ENCODE measurements at places on chromosomes 13 and 19.

- no peak for DNase-seq
These were observed 2049.5 kb upstream of the PRR20A start for GRCh38 chr13:55091172-55091571.

DNA sequence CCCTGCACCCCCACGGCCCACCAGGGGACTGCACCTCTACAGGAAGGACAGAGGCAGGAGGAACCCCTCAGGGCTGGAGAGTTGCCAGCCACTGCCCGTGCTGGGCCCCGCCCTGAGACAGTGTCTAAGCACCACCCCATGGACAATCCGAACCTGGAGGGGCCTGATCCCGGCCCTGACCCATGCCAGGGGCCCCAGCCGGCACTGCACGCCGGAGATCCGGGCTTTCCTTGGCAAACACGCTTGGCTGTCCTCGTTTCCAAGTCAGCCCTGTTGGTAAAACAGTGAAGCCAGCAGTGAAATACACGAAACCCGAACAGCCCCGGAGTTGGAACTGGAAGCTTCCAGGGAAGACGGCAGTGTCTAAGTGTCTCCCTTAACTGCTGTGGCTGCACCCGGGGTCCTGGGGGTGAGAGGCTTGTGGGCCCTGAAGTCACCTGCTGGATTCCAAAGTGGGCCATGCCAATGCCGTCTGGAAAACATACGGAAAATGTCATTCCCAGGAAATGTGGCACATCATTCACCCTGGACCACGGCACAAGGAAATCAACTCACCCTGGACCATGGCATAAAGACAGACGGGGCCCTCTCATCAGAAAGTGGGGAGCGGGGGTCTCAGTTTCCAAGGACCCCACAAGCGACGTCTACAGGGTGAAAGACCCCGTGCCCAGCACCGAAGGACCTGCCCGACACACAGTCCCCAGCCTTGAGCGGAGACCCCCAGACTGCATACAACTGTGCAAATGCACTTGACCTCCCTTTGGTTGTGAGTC is 30.9 kb downstream of the RASA3 start:
- DNase-seq: no peak

DNA sequence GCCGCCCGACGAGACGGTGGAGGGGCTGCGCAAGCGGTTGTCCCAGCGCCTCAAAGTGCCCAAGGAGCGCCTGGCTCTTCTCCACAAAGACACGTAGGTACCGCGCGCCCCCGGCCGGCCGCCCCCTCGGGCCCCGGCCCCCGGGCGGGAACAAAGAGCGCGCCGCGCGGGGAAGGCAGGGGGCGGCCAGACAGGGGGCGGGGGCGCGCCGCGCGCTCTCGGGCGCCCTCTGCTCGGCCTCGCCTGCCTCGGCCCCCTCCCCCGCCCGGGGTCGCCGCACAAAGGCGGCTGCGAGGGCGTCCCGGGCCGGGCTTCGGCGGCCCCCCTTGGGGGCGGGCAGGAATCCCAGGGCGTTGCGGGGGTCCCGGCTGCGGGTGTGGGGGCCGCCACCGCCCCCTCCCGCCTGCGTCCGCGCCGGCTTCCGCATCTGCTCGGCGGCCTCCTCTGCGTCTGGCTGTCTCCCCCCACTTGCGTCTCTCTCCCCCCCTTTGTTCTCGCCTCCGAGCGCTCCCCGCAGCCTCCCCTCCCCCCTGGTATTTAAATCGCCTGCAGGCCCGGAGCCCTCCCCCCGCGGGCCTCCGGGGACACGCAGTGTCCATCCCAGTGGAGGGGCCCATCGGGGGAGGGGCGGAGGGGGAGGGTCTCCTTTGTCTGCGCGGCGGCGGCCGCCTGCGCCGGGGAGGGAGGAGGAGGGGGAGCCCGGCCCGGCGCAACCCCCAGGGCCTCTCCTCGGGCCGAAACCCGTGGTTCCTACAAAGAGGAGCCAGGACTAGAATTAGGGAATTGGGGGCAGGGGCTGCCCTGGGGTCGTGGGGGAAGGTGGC is 2.3 kb downstream of the MIDN start:
- DNase-seq: peak; percentile 40

- DNase-seq: no peak
These were observed 1792.7 kb upstream of the MIR17HG start for GRCh38 chr13:89554801-89555200.

GRCh38 chr19:48713041-48713863 is 6.3 kb downstream of the MAMSTR start:
- DNase-seq: peak; percentile 24

GRCh38 chr13:56349866-56350265 is 790.9 kb upstream of the PRR20A start:
- DNase-seq: no peak

DNA sequence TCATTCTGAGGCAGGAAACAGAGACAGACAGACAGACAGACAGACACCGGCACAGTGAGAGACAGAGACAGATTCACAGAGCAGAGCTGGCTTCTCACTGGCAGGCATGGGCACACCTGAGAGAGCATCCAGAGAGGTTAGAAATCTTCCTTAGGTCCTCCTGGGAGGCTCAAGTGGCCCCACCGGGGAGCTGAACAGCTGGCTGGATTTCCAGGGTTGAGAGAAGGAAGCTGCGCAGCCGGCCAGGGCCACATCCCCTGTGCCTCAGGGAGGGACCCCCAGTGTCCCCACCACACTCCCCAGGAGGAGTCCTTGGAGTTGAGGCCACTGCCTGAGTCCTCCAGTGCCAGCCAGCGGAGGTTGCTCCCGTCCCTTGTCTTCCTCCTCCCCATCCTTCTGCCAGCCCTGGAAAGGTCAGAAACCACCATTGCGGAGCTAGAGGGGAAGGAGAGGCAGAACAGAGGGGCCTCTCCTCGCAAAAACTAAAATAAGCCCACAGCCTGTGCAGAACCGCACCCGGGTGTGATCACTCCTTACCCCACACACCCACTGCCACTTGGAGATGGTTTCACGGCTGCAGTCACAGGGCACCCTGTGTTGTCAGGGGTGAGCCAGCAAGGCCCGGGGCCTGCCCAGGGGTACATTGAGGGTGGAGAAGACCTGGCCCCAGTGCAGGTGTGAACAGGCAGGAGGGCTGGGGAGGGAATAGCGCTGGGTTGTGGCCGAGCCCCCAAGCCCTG is 4.2 kb downstream of the FFAR3 start:
- DNase-seq: no peak

DNA sequence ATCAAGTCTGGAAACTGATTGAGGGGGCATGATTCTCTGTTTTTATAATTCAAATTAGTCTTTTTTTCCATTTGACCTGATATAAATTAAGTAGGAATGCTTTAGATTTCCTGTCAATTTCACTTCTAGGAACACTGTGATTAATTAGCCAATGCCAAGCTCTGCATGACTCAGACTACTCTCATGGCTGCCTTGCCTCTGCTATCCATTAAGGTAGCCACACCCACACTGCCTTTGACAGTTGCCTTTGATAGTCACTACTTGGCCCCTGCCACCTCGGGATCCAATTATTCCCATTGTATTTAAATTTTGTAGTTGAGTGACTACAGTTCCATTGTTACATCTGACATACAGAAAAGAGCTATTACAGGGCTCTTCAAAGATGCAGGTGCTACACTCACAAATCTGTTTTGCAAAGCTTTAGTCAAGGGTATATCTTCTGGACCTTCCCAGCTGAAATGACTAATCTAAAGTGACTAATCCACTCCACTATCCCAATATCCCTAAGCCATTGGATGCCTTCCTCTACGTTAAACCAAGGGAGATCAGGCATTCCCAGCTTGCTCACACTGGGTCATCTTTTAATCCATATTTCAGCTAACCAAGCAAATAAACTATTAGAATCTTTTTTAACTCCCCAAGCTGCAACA is 1193.1 kb upstream of the MIR17HG start:
- no peak for DNase-seq

- no peak for DNase-seq
These were observed 232.9 kb upstream of the SLC10A2 start for GRCh38 chr13:103299079-103299478.

DNA sequence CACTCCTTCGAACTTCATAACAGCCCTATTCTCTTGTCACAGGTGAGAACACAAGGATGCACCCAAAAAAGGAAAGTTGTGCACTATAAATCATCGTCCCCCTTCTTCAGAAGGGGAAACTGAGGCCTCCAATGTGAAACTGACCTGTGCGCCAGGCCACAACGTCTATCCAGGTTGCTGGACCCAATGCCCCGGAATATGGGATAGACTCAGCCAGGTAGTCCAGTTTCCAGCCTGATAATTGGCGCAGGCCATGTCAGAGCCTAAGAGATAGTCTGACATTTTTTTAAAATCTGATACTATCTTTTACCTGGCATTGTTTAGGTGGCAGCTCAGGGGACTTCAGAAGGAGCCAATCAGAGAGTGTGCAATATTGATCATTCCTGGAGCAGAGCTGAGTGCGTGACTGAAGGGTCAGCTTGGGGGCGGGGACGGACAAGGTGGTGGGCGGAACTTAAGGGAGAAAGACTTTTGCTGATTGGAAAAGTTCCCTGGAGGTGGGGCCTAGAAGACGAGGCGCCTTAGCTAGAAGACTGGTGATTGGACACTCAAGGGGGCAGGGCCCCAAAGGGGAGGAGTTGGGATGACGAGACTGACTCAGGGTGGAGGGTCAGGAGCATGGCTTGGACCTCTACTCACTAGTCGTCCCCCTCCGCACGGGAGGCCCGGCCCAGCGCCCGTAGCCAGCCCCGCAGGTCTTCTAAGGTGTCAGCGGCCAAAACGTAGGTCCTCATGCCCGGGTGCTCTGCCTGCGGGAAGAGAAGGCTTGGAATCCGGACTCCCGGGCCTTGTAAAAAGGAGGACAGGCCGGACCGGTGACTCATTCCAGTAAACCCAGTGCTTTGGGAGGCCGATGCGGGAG is 8.5 kb downstream of the PLEKHA4 start:
- no peak for DNase-seq

DNA sequence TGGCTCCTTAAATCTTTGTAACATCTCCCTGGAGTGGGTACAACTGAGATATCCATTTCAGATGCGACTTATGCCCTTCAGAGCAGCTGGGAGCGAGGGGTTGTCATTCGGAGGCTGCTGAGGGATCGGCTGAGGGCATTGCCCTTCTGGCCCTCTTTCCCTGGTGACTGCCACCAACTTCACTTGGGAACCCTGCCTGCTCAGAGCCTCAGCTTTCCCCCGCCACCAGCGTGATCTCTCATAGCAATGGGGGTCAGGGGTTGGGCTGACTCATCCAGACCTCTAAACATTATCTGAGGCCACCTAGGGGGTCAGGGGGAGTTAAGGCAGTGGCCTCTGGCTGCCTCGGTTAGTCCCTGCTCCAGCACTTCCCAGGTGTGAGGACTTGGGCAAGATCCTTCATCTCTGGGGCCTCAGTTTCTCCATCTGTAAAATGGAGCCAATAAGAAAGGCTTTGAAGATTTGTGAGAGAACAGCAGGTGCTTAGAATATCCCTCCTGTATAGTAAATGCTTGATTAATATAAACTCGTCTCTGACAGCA is 1.1 kb downstream of the PRX start:
- no peak for DNase-seq

DNA sequence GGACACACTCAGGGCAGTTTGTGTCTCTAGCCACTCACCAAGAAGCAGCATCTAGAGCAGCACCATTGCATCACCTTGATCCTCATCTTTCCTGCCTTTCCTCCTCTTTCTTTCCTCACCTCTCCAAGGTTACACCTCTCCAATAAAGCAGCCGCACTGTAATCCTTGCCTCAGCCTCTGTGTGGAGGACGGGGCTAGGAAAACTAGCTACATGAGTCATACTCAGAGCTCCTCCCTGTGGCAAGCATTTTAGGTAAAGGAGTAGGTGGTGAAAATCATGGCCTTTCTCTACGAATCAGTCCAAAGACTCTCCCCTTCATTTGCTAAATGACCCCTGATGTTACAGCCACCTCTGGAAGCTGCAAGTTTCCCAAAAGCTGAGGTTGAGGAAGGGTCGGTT is 108.9 kb downstream of the DNAJC15 start:
- peak; percentile 48 for DNase-seq

DNA sequence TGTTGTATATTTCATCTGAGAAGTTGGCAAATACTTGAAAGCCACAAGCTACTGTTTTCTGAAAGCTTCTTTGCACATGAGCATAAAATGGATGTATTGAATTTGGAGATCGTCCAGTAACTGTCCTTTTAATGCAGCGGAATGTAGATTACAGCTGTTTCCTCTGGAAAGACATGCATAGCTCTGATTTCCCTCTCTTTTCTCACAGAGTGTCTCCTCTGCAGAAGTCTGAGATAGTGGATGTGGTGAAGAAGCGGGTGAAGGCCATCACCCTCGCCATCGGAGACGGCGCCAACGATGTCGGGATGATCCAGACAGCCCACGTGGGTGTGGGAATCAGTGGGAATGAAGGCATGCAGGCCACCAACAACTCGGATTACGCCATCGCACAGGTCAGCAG is 283.0 kb downstream of the SHISA2 start:
- DNase-seq: peak; percentile 78

DNA sequence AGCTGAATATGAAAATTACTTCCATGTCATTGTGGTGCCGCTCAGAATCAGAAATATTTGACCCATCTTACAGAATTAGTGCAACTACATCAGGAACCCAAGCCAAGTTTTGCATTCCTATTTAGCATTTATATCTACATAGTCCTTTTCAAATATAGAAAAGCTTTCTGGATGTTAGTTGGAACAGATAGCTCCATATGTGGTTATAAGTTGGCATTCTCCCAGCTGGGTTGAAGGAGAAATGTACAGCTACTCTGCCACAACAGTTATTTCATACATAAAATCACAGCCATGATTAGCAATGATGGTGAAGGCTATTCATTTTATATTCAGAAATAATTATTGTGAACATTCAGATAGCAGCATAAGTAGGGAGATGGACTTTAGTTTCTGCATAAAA is 28.2 kb downstream of the HPN start:
- DNase-seq: no peak

GRCh38 chr19:8340341-8341096 is 2.5 kb downstream of the KANK3 start:
- DNase-seq: no peak

DNA sequence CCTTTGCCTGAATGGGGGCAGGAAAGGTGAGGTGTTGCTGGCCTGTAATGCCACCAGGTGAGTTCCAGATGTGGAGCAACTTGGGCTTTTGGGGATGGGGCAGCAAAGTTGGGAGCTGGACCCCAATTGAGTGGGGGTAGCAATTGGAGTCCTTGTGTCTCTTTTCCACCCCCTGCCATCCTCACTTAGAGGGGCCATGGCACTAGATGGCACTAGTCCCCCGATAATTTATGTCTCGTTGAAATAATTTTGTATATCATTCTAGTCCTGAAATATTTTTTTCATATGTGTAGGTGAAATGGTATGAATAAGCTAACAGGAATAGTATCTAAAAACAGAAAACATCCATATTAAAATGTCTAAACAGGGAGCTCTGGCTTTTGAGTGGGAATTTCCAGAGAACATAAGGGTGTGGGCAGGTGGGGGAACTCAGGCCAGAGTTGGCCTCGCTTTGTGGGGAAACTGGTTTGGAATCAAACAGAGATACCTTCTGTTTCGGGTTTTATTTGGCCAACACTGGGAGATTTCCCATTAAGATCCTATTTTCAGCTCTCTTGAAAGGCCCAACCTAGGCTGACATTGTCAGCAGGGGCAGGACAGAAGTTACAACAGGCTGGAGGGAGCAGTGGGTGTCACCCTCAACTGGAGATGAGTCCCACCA is 3.4 kb downstream of the ZNF576 start:
- DNase-seq: no peak

All from brain microvascular endothelial cell (primary cell).